ENCODE measurements at places on chromosomes 12 and 14. TPM values are rescaled to one million over a fixed set of nuclear protein-coding genes. Genes with fewer than 3 reads are reported as not detected.

The NTN4 gene
- total RNA-seq, result 387 TPM

The SLC7A8 gene
- 0.33 TPM for total RNA-seq

The AMN gene
- 0.10 TPM for total RNA-seq

The GLIPR1L2 gene
- not detected for total RNA-seq

The FLRT2 gene
- 342 TPM for total RNA-seq

The PRPH gene
- not detected for total RNA-seq

The LGR5 gene
- not detected for total RNA-seq

Data from vein endothelial cell (primary cell).